ENCODE measurements at places on chromosomes 5 and 9. TPM values are rescaled to one million over a fixed set of nuclear protein-coding genes. Genes with fewer than 3 reads are reported as not detected.

Gene ZBED3
- 0.28 TPM for total RNA-seq

Gene SNCB
- not detected for total RNA-seq

Gene SH3TC2
- total RNA-seq, result 7.9 TPM

Gene ZNF462
- total RNA-seq, result 18.8 TPM

Gene SUSD3
- 0.54 TPM for total RNA-seq

Gene ALG2
- total RNA-seq, result 33.9 TPM

Gene CBY3
- total RNA-seq, result 0.18 TPM

Gene TAF11L10
- not detected for total RNA-seq

Gene TXNDC8
- total RNA-seq, result not detected

Gene PKD2L2
- total RNA-seq, result not detected

Gene DMXL1
- total RNA-seq, result 21.5 TPM

Gene PPIC
- total RNA-seq, result 20.6 TPM

Gene PCDHGA1
- total RNA-seq, result 0.90 TPM

Gene RC3H2
- 58.4 TPM for total RNA-seq

Gene EIF4E1B
- total RNA-seq, result not detected

Gene SV2C
- not detected for total RNA-seq

Gene CNTFR
- total RNA-seq, result not detected

Gene BTNL8
- not detected for total RNA-seq

Gene CCDC192
- not detected for total RNA-seq

Gene UGT3A1
- not detected for total RNA-seq

Gene UBAP1
- 30.6 TPM for total RNA-seq

Gene RANBP3L
- total RNA-seq, result not detected

Gene NRARP
- total RNA-seq, result not detected

Gene PCDHA6
- not detected for total RNA-seq

Gene DMRT2
- total RNA-seq, result not detected

Gene CAVIN4
- 4.2 TPM for total RNA-seq

Gene HTR4
- total RNA-seq, result not detected

Gene PCDHGA10
- total RNA-seq, result 6.9 TPM

Gene NUTM2G
- total RNA-seq, result not detected

Gene HDHD3
- total RNA-seq, result 7.0 TPM

Gene ANKRD31
- under 0.01 TPM for total RNA-seq

Gene GZMA
- total RNA-seq, result not detected

Gene ACTBL2
- total RNA-seq, result 1.7 TPM

Gene INSYN2B
- 33.5 TPM for total RNA-seq

Gene FAM78A
- total RNA-seq, result under 0.01 TPM

Gene GPR151
- not detected for total RNA-seq

Measured in IMR-90 (cell line).